ENCODE measurements at places on chromosomes 5 and 9.

GRCh38 chr9:101738566-101739183 is at the start of gene GRIN3A:
Gene GRIN3A, minus strand, starts transcription at chr9:101738647. Its CDS starts 668 bp downstream, at chr9:101737979.
- DNase-seq: no peak

GRCh38 chr5:157459715-157460599 is at the start of gene NIPAL4:
Gene NIPAL4, plus strand, starts transcription at chr5:157460213. Its CDS starts 108 bp downstream, at chr5:157460321.
- peak; percentile 43 for DNase-seq

- DNase-seq: no peak
Observed at GRCh38 chr9:3804103-3804502, 278.3 kb upstream of the RFX3 start.

DNA sequence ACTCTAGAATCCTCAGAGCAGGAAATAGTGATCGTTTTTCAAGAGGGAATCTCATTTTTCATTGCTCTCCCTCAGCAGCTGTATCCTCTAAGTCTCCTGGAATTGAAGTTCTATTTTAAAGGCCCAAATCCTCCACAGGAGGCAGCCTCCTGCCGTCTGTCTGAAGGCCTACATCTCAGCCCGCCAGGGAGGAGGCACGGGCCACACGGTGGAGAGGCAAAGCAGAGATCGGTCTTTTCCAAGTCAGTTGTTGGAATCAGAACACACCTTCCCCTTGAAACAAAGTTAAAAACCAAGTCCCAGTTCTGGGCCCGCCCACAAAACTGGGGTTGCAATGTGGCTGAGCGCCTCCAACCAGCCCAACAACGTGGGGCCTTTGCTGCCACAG is 68.7 kb downstream of the RAPGEF1 start:
- no peak for DNase-seq

DNA sequence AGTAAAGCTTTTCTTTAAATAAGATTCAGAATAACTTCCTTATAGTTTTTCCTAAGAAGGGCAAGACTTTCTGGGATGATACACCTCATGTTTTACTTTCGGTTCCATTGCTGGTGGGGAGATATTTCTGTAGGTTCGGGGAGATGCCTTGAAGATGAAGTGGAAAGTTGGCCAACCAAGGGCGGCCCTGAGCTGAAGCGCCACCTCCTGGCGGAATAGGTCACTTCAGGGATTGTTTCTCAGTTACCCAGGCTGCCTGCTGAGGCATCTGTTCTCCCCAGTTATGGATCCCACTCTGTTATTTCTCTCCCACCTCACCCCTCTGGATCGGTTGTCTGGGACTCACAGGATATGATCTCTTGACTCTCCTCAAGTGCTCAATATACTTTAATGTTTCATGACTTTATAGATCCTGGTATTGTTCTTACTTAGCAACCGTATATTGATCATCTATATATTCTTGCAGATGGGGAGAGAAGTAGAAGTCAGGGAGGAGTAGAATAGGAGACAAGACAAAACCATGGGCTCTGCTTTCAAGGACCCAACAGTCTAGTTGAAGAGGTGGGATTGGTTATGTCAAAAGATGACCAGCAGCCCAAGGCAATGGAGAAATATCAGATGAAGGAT is 23.4 kb downstream of the MEGF10 start:
- DNase-seq: peak; percentile 65

GRCh38 chr9:28318515-28318914 is 745.2 kb upstream of the C9orf72 start:
- no peak for DNase-seq

GRCh38 chr5:20619591-20619990 is 631.6 kb upstream of the CDH18 start:
- DNase-seq: no peak

DNA sequence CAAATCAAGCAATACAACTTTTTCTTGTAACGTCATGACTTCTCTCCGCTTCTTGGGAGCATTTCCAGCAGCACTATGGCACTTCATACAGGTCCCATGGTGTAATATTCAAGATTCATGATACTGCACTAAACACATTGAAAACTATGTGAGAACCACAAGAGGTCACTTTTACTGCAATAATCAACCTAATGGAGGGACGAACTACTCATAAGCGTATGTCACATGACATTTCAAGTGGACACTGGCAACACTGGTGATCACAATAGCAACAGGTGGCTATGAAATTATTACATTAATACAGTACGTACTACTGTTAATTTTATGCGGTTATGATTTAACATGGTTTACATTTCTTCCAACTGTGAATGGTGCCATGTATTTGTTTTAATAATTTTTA is 78.6 kb upstream of the TBC1D9B start:
- DNase-seq: no peak

- DNase-seq: no peak
Observed at GRCh38 chr9:136613824-136614371, 48.8 kb upstream of the EGFL7 start.

DNA sequence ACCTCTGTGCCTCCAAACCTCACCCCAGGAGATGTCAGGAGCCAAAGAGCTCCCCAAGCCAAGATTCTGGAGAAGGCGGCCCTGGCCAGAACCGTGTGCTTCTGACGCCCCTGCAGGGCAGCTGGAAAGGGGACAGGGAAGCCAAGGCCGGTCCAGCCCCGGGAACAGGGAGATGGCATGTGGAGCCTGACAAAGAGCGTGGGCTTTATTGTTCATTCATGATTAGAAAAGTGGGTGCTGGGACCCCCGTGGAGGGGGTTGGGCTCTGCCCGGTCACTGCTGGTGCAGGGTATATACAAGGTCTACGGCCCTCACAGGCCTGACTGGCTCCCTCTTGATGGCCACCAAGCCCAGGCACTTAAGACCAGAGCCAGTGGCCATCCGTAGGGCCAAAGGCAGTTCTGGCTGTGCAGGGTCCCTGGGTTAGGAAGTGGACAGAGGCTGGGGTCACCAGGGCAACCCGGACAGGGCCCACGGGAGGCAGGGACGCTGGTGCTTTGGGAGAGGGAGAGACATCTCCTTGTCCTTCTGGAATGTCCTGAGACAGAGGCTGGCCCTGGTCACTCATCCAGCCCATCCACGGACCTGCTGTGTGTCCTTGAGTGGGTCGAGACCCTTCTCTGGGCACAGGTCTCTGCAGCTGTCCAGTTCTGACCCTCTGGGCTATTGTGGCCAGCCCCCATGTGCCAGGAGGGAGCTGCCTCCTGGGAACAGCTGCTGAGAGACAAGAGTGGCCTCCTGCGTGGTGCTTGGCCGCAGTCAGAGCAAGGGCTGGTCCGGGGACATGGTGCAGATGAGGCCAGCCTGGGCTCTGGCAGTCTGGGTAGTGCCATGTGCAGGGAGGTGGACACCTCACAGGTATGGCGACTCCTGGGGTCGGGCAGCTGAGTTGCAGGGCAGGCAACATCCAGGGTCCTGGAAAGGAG is 12.5 kb downstream of the NINJ1 start:
- peak; percentile 31 for DNase-seq

- no peak for DNase-seq
Observed at GRCh38 chr9:90698871-90699440, 56.3 kb upstream of the DIRAS2 start.
